Left renal cortex interstitium (tissue), 4 donors: ENCODE measurements at places on chromosomes 7 and 10. TPM values are rescaled to one million over a fixed set of nuclear protein-coding genes. Genes with fewer than 3 reads are reported as not detected.

Gene SPDYE16
- 1.3 TPM for polyA plus RNA-seq

- DNase-seq: peak; percentile 60
These were observed 39.3 kb downstream of the FAS start for GRCh38 chr10:89029785-89030437.

GRCh38 chr7:50644114-50644513 lies 78.9 kb upstream of the DDC start:
- no peak for DNase-seq

- DNase-seq: no peak
These were observed 30.7 kb downstream of the CNNM2 start for GRCh38 chr10:102948786-102949185.
